ENCODE measurements at places on chromosomes 5 and 9.

GRCh38 chr5:158819840-158820620 lies 279.7 kb downstream of the EBF1 start:
- no peak for DNase-seq

DNA sequence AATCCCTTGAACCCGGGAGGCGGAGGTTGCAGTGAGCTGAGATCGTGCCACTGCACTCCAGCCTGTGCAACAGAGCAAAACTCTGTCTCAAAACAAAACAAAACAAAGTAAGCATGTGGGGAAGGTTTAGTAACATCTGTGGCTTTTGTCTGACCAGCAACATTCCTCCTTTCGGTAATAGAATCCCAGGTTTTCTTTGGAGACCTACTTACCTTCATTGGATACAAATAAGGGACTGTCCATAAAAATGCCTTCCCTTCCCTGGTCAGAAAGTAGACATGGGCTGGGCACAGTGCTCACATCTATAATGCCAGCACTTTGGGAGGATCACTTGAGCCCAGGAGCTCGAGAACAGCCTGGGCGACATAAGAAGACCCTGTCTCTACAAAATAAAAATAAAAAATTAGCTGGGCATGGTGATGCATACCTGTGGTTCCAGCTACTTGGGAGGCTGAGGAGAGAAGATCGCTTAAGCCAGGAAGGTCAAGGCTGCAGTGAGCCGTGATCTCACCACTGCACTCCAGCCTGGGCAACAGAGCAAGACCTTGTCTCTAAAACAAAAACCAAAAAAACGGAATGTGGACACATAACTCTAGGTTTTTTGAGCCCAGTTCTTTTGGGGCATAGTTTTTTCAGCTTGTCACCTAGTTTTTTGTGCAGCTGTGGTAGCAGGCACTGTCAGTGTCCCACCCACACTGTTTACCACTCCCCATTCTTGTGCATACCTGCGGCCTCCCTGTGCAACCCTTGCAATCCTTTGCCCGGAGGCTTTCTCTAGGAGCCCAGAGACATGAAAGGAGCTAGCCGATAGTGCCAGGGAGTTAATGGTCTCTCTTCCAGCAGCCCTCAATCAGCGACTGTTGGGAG lies 9.0 kb upstream of the SPINK4 start:
- no peak for DNase-seq

DNA sequence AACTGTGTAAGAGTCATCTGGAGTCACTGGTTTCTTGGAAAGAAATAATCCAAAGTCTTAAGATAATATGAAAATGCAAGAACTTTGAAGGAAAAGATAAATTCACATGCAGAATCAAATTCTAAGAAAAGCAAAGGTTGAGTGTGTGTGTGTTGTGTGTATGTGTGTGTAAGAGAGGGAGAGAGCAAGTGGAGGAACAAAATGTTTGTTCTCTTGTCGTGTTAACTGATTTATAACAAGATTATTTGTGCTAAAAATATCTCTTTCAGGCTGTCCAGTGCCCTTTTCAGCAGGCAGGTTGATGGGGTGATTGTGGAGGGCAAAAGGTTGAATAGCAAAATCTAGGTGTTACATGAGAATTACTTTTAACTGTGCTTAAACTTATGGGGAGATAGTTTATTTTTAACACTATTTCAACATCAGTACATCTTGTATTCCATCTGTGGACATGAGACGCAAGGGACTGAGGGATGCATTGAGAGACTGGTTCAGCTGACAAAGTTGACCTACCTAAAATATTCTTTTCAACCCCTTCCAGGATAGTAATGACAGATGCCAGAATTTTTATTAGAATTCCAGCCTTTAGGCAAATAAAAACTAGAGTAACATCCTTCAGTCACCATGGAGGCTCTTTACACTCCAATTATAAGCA lies 342.4 kb upstream of the CD180 start:
- DNase-seq: no peak

GRCh38 chr9:94922098-94922607 lies 195.7 kb downstream of the AOPEP start:
- no peak for DNase-seq

DNA sequence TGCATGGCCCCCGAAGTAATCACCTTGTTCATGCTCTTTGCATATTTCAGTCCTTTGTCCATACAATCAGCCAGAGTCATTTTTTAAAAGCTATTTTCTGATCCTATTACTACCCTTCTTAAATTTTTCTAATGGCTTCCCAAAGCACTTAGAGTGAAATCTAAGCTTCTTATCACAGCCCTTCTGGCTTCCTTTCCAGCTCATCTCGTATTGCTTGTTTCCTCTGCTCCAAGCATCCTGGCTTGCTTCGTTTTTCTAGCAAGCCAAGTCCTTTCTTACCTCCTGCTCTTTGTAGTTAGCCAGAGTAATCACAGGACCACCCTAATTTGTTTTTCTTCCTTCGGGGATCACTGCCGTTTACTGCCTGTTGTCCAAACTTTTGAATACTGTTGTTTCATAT lies 453.3 kb downstream of the KIF4B start:
- DNase-seq: no peak

GRCh38 chr5:145484158-145484557 lies 351.0 kb downstream of the PRELID2 start:
- no peak for DNase-seq

GRCh38 chr5:86427158-86427557 lies 190.6 kb upstream of the COX7C start:
- DNase-seq: no peak

DNA sequence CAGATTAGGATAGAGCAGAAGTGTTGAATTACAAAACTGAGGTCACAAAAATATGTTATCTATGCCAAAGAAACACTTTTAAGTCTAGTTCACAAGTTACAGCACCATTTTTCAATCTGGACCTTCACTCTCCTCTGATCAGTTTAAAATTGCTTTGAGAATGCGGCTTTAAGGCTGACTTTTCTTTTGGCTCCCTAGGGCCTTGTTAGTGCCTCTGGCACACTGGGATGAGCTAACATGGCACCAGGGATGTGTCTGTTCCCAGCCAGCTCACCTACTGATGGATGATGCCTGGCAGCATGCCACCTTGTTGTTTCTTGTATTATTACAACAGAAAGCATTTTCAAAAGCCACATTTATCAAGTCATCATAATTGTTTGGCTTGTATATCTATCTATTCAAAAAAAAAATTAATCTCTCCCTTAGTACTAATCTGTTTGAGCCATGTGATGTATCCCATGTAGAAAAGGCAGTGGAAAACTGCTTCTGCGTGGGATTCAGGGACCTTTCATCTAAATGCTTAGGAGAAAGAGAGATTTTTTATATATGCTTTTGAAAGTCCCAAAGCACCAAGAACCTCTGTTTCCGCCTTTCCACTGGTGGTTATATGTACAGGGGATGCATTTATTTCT lies 46.6 kb downstream of the ADAMTSL1 start:
- no peak for DNase-seq

- DNase-seq: no peak
Observed at GRCh38 chr5:115775999-115776398, 40.5 kb downstream of the CDO1 start.

DNA sequence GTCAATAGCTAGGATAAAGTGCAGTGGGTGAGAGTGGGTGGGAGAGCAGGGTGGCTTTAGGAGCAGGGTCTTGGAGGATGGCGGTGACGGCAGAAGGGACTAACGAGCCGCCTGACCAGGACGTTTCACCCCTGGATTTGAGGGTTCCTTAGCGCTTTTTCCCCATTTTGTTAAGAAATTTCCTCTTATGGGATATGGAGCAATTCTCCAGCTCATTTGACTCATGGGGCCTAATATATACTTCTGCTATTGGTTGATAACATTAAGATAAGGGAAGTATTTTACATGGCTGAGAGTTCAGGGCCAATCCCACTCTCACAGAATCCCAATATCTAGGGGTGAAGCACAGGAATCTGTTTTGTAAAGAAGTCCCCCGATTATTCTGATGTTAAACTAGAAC lies 17.6 kb downstream of the CD180 start:
- DNase-seq: no peak

DNA sequence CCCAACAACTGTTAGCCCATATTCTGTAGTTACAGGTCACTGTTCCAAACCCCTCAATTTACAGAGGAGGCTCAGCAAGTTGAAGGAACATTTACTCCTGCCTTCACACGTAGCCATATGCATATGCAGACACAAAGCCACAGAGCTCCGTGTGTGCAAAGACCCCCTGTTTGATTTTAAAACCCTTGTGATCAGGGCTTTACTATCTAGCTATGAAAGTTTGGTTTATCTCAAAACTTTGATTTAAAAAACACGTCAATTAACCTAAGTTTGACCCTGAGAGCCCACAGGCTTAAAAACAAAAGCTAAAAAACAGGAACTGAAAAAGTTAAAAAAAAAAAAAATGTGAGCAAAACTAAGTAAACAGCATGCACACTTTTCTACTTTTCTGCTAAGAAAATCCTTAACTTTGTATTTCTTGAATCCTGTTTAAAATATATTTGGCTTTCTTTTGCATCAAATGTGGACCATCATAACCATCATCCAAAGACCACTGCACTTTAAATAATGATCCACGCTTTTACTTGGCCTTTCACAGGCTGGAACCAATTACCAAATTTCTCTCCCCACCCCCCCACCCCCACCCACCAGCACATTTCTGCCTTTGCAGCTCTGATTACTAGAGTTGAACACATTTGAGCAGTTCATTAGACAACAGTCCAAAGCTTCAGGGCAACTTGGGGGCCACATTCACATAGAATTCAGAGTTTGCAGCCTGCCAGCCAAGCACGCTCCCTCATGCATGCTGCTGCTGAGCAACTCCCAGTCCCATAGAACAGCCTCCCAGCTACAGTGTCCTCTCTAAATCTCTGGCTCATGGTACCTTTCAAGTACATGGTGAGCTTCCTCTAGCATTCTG lies 128.8 kb upstream of the MAP3K1 start:
- no peak for DNase-seq

DNA sequence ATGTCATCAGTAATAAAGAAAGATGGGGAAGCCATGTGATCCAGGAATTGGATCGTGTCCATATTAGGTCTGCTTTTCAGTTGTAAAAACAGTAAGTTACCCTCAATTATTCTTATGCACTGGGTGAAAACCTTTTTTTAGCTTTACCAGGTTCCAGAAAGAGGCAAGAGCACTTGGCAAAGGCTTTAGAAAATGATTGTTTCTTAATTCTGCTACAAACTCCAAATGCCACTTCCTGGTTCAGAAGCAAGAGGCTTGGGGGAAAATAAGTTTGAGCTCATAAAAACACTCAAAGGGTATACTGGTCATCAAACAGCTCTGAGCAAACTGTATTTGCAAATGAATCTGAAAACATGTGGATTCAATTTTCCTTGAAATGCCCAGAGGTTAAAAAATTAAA lies 615.6 kb downstream of the EBF1 start:
- no peak for DNase-seq

DNA sequence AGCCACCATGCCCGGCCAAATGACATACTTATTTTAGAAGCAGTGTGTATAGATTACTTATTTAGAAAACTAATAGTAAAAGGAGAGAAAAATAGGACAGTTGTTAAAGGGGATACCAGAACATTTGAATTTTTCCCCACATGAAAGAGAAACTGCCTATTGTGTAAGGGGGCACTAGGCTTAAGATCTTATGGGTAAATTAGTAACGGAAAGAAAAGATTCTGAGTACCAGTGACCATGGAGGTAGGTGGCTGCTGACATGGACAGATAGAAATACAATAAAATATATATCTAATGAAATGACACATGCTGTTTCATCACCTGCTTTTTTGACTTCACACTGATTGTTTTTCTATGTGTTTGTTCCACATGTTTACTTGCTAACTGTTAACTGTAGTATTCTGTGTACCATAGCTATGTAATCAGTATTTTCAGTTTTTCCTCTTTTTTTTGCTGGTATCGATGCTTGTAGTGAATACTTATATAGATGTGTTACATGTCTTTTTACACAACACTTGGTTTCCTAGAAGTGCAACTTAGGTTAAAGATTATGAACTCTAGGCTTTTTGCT lies 3.0 kb upstream of the DNAJC21 start:
- DNase-seq: no peak

DNA sequence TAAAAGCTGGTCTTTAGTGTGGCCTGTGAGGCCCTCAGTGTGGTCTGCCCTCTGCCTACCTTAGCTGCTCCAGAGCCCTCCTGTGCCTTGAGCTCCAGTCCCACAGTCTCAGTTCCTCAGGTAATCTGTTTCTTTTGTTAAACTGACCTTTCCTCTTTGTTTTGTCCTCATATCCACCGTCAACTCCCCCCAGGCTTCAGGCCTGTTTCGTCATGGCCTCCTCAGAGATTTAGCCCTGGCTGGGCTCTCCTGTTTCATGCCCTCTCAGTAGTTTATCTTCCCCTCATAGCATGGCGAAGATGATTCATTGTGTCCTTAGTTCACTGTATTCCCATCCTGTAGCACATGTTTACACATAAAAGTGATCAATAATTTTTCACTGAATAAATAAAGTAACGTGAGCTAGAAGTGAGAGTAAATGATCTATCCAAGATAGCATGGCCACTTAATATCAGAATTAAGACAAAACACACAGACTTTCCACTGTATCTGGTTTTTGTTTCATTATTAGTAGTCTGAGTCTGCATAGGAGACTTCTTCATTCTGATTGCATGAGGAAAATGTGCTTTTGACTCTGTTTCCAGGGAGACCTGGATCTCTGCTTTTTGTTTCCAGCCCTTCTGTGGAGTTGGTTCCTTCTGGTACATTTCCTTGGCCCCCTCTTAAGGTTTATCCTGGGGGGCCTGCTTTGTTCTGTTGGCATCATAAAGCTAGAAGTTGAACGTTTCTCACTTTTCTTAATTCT lies 70.5 kb downstream of the SNX24 start:
- no peak for DNase-seq

DNA sequence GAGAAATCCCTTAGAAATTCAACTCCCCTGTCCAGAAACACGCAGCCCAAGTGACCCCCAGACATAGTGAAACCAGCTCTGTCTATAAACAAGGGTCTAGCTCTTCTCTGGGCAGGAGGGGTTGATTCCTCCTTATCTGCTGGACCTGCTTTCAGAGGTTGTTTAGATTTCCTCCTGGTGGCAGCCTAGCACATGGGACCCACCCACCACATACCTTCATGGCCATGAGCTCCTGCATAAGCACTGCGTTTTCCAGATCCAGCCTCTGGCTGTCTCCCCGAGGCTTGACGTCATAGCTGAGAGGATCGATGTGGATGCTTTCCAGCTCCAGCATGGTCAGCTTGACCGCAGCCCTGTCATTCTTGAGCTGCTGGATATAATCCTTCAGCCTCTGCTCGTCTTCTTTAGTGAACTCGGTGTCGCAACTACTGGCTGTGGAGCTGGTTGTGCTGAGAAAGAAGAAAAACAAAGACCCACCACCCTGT lies 77.0 kb downstream of the DCP2 start:
- DNase-seq: no peak

GRCh38 chr9:106417685-106418084 lies 445.3 kb upstream of the ZNF462 start:
- no peak for DNase-seq

Data from CD8-positive, alpha-beta T cell (primary cell).